Thoracic aorta (tissue), 2 donors: ENCODE measurements at places on chromosomes 4 and X.

DNA sequence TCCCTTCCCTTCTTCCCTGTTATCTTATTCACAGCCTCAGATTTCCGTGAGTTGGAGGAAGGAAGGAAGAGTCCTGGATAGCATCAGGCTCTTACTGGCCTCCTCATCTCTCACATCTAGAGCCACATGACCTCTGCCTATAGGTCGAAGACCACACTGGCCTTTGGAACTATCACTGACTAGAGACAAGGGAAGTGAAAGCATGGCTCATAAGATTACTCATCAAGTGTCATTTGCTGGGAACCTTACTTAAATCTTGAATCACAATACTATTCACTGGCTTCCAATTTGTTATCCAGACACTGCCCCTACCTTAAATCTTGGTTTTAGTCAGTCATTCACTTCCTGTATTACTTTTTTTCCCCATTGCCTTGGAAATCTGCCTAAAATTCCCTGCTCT is 61.6 kb upstream of the MTMR8 start:
- DNase-seq = no peak

DNA sequence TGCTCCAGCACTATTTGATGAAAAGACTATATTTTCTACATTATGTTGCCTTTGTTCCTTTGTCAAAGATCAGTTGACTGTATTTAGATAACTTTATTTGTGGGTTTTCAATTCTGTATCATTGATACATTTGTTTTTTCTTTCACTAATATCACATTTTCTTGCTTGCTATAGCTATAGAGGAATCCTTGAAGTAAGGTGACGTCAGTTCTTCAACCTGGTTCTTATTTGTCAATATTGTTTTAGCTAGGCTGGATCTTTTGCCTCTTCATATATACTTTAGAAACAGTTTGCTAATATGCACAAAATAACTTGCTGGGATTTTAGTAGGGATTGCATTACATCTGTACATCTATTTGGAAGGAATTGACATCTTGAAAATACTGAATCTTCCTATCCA is 21.0 kb downstream of the TECRL start:
- no peak for DNase-seq

DNA sequence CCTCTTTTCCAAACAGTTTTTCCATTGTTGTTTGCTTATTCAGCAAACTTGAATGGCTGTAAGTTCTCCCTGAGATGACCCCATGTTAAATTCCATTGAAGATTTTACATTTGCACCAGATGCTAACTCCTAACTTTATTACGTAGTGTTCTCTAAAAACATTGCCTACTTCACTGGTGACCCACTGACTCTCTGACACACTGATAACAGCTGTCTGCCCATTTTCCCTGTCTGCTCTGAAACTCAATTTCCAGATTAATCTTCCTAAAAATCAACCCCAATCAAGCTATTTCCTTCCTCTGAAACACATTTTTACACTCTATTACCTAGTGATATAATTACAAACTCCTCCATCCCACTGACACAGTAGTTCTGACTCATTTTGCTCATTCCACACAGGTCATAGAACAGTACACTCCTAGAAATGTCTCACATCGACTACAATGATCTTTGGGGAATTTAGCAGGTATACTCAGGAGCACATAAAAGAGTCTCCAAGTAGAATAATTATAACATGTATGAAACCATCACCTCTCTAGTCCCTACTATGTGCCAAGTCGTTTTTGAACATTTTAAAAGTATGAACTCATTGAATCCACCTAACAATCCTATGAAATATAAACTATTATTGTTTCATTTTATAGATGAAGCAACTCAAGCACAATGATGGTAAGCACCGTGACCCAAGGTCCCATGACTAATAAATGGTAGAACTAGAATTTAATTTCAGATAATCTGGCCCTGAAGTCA is 210.9 kb downstream of the SLIT2 start:
- no peak for DNase-seq

GRCh38 chr4:4981827-4982226 is 37.4 kb downstream of the CYTL1 start:
- no peak for DNase-seq

GRCh38 chr4:124262211-124263179 is 450.0 kb downstream of the ANKRD50 start:
- DNase-seq = peak; percentile 5
